Bone marrow (tissue), 2 donors: ENCODE measurements at places on chromosomes 16 and 17.

DNA sequence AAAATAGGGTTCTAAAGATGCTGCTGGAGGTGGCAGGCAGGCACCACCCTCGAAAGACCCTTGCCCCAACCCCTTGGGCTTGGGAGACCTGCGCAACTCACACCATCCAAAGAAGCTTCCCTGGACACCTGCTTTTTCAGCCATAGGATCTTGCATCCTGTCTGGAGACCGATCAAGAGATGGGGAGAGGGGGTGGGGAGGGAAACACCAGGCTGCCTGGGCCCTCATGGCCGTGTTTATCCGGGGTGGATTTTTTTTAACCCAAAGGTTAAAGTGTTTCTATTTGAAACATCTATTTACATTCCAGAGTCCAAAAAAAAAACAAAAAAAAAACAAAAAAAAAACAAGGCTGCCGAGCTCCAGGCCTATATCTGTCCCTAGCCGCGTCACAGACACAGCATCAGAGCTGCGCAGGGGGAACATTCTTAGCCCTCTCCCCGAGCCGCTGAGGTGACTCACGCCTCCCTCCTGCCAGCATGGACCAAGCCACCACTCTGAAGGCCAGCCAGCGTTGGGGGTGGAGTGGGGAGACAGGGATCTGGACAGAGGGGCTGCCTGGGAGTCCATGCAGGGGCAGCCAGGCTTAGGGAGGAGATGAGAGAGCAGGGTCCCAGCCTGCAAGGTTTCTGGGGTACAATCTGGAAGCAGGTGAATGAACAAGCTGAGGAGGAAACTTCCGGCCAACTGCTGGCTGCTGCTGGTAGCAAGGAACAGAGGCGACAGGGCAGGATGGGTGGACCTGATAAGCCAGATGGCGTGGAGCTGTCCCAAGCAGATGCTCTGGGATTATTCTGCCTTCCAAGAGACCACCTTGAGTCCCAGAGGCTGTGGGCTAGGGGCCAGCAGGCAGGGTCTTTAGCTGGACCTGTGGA is 14.8 kb downstream of the HDAC5 start:
- DNase-seq: no peak

GRCh38 chr16:81172769-81173658 is 65.5 kb upstream of the BCO1 start:
- DNase-seq: no peak

GRCh38 chr17:59397316-59398073 is 66.0 kb downstream of the YPEL2 start:
- no peak for DNase-seq

DNA sequence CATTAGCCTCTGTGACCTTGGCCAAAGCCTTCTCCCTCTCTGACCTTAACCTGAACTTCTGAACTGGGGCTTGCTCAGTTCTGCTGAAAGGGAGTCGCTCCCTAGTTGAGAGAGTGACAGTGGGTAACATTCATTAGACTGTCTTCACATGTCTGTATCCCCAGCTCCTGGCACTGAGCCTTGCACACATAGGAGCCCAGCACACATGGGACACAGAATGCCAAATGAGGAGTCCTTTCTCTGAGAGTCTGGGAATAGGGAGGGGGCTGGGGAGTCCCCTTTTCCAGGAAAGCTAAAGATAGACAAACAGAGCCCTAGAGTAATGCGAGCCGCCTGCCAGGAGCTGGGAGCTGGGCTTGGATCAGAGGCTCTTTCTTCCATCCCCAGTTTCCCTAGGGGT is 2.5 kb downstream of the TAC4 start:
- no peak for DNase-seq

GRCh38 chr16:73418051-73418450 is 370.1 kb upstream of the ZFHX3 start:
- no peak for DNase-seq

- peak; percentile 21 for DNase-seq
Observed at GRCh38 chr16:60107437-60107836, 1373.3 kb upstream of the GOT2 start.

DNA sequence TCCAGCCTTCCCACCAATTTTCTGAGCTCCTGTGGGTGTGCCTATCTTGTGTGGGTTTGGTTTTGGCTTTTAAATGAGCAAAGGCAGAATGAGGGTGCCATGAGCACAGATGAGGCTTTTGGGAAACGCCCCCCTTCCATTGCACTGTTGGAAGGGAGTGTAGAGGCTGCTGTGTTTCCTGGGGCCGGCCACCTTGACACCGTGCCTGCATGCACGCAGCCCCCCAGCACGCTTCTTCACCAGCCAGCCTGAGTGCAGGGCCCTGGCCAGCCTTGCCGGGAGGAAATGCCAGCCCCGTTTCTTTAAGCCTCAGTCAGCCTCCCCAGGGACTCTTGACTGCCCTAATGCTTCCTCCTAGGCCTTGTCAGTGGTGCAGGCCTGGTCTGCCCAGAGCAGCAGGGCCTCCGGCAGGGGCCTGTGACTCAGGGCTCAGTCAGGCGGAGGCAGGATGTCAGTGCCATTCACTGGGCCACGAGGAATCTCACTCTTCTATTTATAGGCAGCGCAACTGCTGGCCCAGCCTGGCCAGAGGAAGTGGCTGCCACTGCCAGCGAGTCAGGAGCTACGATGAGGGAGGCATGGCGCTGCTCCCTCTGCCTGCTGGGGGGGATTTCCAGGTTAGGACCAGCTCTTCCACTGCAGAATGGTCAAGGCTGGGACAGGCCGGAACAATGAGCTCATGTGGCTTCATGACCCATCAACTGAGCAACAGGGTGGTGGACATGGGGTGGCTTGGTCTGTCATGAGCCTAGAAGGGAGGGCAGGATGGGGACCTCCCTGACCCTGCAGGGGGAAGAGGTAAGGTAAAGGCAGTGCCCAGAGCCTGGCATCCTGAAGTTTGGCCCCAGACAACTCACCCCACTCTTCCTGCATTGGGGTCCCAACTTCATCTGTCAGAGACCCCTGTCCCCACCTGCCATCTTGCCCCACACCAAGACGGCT is 205.2 kb downstream of the RAB11FIP4 start:
- DNase-seq: peak; percentile 72

DNA sequence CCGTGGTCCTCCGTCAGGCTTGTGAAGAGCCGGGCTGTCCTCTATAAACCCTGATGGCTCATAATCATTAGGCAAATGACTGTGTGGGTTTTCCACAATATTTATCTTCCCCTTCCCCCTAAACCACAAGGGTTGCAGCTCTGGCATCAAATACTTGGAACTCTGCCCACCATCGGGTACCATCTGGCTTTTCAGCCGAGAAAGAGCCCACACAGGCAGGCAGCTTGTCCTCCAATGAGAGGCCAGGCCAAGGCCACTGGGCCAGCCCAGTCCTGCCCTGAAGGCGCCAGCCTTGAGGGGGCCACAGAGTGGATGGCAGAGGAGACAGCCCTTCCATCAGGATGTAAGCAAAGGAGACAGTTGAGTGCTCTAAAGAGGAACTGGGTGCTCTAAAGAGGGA is 31.8 kb upstream of the NAT9 start:
- no peak for DNase-seq

DNA sequence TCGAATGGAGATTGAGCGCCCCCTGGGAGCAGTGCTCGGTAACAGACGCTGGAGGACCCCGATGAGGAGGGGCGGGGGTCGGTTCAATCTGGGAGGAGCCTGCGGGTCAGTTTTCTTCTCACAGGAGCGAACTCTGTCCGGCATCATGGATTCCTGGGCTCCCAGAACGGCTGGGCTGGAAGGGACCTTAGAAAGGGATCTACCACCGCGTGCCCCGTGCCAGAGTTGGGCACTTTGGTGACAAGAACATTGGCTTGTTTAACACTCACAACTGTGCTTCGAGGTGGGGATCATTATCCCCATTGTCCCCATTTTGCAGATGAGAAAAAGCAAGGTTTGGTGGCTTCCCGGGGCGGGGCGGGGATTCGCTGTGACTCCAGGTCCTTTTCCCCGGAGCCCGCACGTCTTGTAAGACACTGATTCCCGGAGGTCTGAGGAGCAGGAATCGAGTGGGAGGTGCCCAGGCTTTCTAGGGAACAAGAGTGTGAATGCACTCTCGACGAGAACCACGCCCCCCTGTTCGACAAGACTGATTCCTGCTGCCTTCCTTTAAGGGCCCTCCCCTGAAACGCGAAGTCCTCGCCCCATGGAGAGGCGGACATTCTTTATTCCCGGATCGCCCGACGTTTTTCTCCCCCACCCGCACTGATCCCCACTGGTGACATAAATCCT is 1.5 kb upstream of the FBXL19 start:
- peak; percentile 67 for DNase-seq
